ENCODE measurements at places on chromosomes 12 and 14.

DNA sequence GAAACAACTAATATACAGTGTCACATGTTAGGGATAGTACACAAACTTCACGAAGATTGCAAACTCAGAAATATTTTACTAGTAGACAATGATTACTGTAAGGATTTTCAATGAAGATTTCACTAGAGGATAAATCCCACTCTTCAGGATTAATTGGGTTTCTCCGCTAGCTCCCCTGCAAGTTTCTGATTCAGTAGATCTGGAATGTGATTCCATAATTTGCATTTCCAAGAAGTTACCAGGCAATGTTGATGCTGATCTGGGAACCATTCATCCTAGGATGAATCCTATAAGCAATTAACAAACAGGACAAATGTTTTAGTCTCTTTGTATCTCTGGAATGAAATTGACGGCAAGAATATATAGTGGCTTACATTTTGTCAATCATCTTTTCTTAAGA lies 272.4 kb downstream of the ALX1 start:
- no peak for DNase-seq

DNA sequence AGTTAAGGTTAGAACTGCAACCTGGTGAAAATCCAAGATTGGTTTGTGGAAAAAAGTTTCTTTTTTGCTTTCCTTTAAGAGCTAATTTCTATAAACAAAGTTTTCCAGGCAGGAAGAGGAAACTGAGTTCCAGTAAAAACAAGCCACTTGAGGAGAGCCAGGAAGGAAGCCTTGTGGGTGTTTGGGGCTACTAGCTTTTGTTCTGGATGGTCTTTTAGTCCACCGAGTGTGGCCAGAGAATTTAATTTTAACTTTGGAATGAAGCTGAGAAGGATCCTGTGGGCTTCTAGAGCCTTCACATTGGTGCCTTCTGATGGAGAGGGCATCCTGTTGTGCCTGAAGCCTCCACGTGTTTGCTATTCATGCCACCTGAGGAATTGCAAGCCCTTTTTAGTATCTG lies 327.9 kb downstream of the C12orf75 start:
- no peak for DNase-seq

- no peak for DNase-seq
Measured at GRCh38 chr12:46131732-46132469, 136.9 kb downstream of the SLC38A1 start.

DNA sequence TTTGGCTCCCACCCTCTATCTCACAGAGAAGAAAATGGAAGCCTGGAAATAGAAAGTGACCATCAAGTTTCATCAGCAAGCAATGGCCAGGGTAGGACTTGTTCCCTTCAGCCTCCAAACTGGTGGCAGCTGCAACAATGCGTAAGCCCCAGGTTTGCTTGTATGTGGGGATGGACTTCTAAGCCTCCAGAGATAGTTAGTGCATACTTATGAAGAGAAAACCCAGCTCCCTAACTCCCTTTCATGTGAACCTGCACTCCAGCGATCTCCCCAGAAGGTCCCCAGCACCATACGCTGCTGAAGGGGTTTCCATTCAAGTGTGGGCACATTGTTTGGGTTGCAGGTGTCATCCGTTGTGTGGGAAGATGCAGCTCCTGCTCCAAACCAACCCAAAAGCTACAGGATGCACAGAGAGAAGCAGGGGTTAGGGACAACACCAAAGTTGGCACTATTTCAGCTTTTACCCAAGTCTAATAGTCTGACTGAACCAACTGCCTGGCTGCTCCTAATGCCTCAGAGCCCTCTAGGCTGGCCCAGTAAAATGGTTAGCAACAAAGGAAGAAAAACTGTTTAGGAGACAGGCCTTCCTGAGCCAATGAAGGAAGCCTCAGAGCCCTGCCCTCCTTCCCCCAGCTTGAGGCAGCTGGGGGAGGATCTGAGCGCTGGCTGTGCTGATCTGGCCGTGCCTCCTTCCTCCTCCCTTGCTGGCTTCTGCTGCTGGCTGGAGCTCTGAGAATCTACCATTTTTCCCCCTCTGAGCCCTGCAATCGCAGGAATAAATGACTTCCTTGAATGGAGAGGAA lies 12.3 kb downstream of the ZFP36L1 start:
- DNase-seq: no peak

DNA sequence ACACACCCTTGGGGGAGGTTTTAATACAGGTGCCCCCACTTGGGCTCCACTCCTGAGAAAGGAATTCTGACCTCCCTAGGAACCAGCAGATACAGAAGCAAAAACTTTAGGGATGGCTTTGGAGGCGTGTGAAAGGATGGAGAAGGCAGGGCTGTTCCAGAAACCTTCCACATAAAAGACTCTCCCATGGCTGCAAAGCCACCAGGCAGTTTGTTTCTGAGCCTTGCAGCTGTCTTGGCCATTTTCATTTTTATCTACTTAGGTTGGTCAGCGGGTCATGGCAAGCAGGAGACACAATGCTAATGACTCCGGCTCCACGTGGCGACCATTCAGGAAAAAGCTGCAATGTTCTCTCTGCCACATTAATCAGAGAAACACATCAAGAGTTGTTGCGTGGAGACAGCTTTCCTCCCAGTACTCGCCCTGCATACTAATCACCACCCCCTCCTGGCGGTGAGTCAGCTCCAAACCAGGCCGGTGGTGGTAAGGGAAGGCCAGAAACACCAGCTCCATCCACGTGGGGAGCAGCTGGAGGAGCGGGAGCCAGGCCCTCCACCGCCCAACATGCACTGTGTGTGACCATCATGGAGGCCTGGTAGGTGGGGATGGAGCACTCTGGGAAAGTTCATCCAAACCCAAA lies 30.9 kb upstream of the IRF2BPL start:
- no peak for DNase-seq

GRCh38 chr12:92055877-92056276 lies 89.8 kb downstream of the BTG1 start:
- no peak for DNase-seq

GRCh38 chr14:82655770-82656169 lies 1122.1 kb upstream of the SEL1L start:
- no peak for DNase-seq

- no peak for DNase-seq
Measured at GRCh38 chr12:90048918-90049317, 340.3 kb upstream of the ATP2B1 start.

- no peak for DNase-seq
Measured at GRCh38 chr12:6540181-6540877, 6.0 kb downstream of the GAPDH start.

GRCh38 chr12:65881965-65882413 lies 57.7 kb downstream of the HMGA2 start:
- DNase-seq: no peak

GRCh38 chr14:32256576-32256975 lies 53.5 kb upstream of the RNU6-8 start:
- DNase-seq: no peak

DNA sequence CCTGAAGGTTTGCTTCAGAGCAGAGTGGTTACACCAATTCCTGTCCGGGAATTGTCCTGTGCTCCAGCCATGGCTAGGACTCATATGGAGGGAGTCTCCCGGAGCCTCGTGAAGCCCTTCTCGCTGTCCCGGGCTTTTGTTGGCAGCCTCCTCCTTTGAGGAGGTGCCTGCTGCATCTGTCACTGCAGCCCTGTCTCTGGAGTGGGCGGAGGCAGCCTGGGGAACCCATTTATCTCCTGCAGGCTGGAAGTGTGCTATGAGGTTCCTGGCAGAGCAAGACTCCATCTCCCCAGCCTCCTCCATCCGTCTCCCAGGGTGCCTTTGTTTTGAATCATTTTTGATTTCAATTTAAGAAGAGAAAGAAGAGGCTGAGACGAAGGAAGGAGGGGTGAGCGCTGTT lies 355.3 kb downstream of the GLT1D1 start:
- DNase-seq: no peak

DNA sequence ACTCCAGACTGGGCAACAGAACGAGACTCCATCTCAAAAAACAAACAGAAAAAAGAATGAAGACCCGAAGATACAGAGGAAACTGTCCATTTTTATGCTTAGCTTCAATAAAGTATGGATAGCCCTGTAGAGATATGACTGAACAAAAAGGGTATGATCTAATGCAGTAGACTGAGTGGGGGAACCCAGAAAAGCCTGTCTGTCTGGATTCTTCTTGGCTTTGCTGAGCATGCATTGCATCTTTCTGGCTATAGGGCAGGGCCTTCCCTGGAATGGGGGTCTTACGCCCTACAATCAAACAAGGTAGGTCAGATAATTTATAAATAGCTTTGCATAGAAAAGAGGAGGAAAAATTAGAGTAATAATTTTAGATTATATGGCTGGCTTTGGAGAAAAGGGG lies 10.1 kb downstream of the MIA2 start:
- DNase-seq: no peak

- no peak for DNase-seq
Measured at GRCh38 chr12:4145990-4146859, 127.3 kb upstream of the CCND2 start.

GRCh38 chr12:116236148-116236731 lies 41.3 kb downstream of the MED13L start:
- DNase-seq: peak; percentile 32

DNA sequence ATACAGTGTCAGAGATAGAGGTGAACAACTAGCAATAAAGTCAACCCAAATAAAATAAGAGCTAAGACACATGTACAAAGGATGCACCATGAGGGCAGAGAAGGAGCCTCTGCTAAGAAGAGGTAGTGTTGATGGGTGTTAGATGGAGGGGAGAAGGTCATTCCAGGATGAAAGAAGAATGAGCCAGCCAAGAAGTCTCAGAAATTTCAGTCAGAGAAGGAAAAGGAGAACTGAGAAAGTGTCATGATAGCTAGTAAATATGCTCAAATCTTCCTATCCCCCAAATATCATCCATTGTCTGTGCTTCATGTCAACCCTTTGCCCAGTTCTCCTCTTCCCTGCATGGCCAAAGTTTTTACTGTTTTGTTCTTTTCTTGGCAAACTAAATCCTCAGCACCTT lies 225.2 kb upstream of the BTG1 start:
- DNase-seq: no peak

DNA sequence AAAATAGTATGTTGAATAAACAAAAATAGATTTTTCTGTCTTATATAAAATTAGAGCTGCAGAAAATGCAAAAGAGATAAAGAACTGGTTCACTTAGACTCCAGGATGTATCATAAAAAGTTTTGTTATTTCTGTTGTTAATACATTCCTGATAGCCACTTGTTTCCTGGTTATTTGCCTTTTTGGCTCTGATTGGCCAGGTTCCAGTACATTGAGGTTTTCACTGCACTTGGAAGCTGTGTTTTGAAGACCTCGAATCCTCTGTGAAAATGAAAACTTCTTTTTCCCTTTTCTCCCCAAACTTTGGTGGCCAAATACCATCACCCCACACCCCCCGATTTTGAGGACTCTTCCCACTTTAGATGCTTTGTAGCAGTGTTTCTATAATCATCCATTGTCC lies 525.3 kb downstream of the MED13L start:
- DNase-seq: no peak
